ENCODE measurements at places on chromosomes 2 and 18.
A peak's percentile ranks its signal among the peaks of the same experiment; 100 is the strongest.

- no peak for DNase-seq
Measured at GRCh38 chr2:133871545-133872209, 303.4 kb upstream of the NCKAP5 start.

DNA sequence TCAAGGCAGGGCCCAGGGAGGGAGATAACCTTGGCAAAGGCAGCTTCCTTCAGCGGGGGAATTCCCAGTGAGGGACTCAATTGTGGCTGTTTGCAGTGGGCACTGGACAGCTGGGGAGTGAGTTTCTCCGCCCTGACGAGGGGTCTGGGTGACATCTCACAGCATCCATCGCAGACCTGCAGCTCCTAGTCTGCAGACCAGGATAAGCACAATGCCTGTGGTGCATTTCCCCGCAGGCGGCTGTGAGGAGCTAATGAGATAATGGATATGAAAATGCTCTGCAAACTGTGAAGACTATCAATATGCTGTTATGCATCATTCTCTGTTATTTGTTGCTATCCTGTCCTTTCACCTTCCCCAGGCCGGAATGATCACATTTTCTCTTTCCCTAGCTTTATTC lies 30.0 kb upstream of the CYP1B1 start:
- no peak for DNase-seq

GRCh38 chr2:46010223-46010924 lies 286.8 kb upstream of the EPAS1 start:
- no peak for DNase-seq

- DNase-seq, result no peak
Measured at GRCh38 chr2:118495290-118495689, 352.2 kb downstream of the EN1 start.

DNA sequence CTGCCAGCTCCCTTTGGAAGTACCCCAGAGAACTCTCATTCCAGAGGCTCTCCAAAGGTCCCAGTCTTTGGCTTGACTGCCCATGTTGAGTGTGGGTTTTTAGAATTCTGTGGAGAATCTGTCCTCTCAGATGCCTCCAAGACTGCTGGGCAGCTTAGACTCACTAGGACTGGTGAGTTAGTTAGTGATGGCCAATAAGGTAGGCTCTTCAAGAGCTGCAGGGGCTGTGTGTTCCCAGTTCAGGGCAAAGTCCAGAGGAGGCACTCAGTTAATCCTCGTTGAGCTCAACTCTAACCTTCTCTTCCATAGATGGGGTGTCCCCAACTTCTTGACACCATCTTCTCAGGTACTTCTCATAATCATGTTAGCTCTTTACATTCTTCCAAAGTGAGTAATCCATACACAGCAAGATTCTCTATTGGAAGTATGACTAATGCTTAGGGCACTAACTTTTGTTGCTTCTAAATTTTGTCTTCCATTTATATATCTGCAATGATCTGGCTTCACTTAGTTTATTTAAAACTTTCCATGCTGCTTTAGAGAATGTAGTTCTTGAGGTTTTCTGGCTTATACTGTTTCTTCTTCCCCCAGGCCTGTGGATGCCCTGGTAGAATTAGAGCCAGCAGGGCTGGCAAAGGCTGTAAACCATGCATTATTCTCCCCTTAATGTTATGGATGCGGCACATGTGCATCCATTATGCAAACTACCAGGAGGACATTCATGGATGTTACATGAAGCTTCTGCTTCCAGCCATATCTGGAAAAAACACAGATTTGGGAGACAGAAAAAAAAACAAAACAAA lies 88.9 kb downstream of the POLE4 start:
- DNase-seq, result no peak

- no peak for DNase-seq
Measured at GRCh38 chr2:240670402-240670801, 12.3 kb downstream of the AQP12B start.

GRCh38 chr2:95305380-95306061 lies 8.4 kb downstream of the KCNIP3 start:
- DNase-seq, result no peak

- DNase-seq, result no peak
Measured at GRCh38 chr2:32626639-32627221, 1.1 kb upstream of the TTC27 start.

- DNase-seq, result peak; percentile 27
Measured at GRCh38 chr2:204024503-204024902, 87.9 kb downstream of the ICOS start.

DNA sequence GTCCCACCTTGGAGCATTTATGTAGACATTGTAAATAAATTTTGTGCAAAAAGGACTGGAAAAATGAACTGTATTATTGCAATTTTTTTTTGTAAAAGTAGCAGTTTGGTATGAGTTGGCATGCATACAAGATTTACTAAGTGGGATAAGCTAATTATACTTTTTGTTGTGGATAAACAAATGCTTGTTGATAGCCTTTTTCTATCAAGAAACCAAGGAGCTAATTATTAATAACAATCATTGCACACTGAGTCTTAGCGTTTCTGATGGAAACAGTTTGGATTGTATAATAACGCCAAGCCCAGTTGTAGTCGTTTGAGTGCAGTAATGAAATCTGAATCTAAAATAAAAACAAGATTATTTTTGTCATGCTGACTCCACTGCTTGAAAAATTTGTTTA lies 137.5 kb downstream of the MEIS1 start:
- no peak for DNase-seq

GRCh38 chr2:43896906-43897305 lies 58.1 kb downstream of the ABCG8 start:
- DNase-seq, result no peak

GRCh38 chr2:85853499-85854165 lies 35.2 kb downstream of the ST3GAL5 start:
- no peak for DNase-seq

DNA sequence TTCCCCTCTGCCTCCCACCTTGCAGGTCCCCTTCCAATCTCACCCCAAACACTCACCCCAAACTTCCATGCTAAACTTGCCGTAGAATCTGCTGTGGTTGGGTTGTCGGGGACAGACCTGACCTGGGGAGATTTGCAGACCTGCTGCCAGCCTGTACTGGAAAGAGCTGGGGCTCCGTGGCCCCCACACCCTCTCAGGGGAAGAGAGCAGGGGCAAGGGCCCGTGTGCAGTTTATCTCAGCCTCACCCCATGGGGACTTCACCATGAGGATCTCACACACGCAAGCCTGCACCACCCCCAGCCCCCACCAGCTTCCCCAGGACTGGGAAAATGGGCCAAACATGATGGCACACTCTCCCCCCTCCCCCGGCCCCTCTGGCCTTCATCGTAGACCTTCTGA lies 30.7 kb downstream of the KCNIP3 start:
- no peak for DNase-seq

DNA sequence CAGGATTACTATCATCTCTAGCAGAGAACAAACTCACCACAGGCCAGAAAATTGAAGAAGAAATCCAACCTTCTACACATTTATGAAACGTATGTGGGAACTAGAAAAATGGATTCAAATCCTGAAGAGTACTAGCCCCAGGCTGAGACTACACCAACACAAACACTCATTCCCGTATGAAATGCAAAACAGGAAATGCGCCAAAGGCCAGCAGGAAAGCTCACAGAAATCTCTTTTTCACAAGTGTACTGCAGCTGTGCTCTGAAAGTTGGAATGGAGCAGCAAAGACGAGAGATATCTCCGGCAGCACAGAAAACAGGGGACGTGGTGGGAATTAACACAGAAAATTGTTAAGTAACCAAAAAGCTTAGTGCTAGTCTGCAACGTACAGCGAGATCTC lies 913.5 kb downstream of the TDRD15 start:
- no peak for DNase-seq

DNA sequence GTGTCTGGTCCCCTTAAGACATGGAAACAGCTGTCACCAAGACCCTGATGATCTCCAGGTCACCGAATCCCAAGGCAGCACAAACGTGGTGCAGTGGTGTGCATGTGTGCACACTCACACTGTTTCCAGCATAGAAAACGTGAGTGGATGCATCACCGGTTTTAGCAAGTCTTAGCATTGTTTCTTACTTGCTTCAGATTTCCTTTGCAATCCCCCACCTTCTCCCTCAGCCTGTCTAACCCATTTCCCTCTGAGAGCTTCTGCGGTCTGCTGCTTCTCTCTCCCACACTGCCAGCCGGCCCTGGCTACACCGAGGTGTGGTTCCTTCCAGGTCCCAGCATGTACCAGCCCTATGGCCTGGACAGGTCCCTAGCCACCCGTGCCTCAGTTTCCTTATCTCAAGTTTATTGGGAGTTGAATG lies 343.4 kb upstream of the HS6ST1 start:
- no peak for DNase-seq

- no peak for DNase-seq
Measured at GRCh38 chr2:68487773-68488355, 20.5 kb downstream of the APLF start.

GRCh38 chr2:77017355-77017745 lies 504.8 kb downstream of the LRRTM4 start:
- no peak for DNase-seq

GRCh38 chr2:61537277-61537949 lies 743 bp downstream of the XPO1 start:
- DNase-seq, result peak; percentile 59

DNA sequence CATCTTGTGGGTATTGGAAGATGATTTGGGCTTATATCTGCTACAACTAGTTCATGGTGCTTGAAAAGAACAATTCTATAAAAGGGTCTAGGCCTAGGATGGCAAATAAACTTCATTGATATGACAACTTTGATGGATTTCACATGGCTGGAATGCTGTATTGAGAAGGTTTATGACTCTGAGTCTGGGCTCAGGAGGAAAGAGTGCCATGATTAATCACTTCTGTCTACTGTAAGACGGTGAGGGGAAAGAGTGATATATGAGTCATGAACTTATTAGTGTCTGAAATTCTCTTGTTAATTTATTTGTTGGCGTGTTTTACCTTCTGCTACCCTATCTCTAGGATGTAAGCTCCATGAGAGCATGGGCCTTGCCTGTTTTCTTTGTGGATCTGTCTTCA lies 17.0 kb upstream of the ADCYAP1 start:
- DNase-seq, result no peak

GRCh38 chr2:224498991-224499390 lies 86.2 kb downstream of the CUL3 start:
- no peak for DNase-seq
